Tibial nerve (tissue), 4 donors: ENCODE measurements at places on chromosomes 11 and 22. TPM values are rescaled to one million over a fixed set of nuclear protein-coding genes. Genes with fewer than 3 reads are reported as not detected.

The OR52B6 gene
- not detected for total RNA-seq

GRCh38 chr11:113474362-113475159, 637 bp downstream of the DRD2 start:
- DNase-seq = peak; percentile 51

GRCh38 chr11:64048042-64048854, 12.5 kb downstream of the FLRT1 start:
- DNase-seq = peak; percentile 36

The MS4A3 gene
- not detected for total RNA-seq

- no peak for DNase-seq
Measured at GRCh38 chr11:63667995-63668795, 3.0 kb downstream of the ATL3 start.

DNA sequence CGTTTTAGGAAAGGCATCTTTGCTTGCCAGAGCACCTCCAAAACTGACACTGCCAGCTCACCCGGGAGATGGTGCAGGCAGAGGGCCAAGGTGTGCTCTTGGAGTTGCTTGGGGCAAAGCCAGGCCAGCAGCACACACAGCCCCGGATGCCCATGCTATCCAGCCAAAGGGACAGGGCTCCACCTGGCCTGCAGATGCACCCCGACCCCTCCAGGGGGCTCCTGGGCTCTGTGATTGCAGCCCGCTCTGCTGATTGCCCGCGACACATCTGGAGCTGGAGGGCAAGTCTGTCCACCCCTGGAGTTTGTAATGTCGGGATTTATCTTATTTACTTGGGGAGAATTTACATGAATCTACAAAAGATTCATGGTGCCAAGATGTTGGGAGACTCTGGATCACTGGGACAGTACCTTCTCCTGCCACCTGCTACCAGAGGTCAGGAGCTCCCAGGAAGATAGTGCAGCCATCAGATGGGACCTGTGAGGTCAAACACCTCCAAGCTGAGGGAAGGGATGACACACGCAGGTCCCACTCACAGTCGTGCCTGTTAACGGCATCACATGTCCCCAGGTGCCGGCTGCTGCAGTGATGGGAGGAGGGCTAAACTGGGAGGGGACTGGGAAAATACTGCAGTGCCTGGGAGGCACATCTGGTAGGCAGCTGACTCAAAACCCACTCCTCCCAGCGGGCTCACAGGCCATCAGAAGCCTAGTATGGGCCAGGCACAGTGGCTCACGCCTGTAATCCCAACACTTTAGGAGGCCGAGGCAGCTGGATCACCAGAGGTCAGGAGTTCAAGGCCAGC, 17.2 kb downstream of the CBX7 start:
- no peak for DNase-seq

DNA sequence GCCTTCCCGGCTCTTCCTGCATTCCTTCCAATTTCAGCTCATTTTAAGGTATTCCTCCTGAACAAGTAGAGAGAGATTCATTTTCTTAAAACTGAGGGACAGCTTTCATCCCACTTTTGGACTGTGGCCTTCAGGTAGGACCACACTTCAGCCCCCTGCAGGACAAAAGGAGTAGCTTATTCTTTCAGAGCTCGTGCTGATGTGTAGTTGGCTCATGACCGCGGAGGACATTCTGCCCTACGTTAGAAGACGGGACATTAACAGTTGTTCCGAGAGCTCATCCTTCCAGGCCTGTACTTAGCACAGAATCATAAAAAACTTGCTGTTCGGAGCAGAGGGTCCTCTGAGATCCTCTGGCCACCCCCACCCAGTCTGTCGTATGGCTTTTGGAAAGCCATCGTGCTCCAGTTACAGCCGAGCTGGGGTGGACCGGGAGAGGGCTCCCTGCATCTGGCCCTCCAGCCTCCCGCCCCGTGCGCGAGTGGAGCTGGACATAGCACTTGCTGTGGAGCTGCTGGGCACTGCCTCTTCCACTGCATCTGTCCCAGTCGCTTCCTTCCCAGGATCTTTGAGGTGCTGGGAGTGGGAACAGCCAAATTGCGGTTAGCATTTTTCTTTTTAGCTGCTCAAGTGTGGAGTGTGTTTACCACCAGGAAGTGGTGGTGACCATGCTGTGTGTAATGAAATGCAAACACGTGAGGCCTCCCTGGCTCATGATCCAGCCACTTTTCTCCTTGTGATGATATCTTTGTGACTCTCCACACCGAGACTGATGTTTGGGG, 250.3 kb downstream of the TBC1D22A start:
- DNase-seq = no peak

- DNase-seq = peak; percentile 48
Measured at GRCh38 chr11:33065445-33066178, 26.2 kb downstream of the TCP11L1 start.

DNA sequence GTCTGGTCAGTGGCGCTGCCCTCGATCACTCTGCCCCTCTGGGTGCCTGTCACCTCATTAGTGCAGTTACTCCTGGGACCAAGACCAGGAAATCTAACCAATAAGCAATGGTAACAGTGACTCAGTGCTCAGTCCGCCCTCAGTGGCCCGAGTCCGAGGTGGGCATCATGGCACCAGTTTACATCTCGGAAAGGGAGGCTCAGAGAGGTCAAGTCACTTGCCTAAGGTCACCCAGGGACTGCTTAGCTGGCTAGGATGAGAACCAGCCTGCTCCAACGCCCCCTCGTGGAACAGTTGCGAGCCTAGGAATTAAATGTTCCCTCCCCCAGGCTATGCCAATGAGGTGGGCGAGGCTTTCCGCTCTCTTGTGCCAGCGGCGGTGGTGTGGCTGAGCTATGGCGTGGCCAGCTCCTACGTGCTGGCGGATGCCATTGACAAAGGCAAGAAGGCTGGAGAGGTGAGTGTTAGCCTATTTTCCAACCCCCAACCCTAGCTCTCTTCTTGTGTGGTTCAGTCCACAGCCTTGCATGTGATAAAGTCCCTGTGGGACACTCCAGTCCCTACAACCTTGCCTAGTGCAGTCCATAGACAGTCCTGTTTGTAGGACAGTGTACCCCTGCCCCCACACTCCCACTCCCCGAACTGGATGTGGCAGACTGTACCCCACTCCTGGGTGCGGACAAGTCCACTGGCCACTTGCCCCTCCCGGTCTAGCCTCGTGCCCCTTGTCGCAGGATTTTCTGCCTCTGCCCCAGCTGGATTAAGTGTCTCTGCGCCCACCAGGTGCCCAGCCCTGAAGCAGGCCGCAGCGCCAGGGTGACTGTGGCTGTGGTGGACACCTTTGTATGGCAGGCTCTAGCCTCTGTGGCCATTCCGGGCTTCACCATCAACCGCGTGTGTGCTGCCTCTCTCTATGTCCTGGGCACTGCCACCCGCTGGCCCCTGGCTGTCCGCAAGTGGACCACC, 1.1 kb downstream of the MTFP1 start:
- peak; percentile 77 for DNase-seq

The CSNK2A3 gene
- total RNA-seq = 0.90 TPM

- no peak for DNase-seq
Measured at GRCh38 chr11:107025673-107026072, 7.4 kb upstream of the GUCY1A2 start.

The TREH gene
- not detected for total RNA-seq

GRCh38 chr11:75114465-75114864, 17.8 kb upstream of the OR2AT4 start:
- no peak for DNase-seq

The CWC15 gene
- total RNA-seq = 33.9 TPM

DNA sequence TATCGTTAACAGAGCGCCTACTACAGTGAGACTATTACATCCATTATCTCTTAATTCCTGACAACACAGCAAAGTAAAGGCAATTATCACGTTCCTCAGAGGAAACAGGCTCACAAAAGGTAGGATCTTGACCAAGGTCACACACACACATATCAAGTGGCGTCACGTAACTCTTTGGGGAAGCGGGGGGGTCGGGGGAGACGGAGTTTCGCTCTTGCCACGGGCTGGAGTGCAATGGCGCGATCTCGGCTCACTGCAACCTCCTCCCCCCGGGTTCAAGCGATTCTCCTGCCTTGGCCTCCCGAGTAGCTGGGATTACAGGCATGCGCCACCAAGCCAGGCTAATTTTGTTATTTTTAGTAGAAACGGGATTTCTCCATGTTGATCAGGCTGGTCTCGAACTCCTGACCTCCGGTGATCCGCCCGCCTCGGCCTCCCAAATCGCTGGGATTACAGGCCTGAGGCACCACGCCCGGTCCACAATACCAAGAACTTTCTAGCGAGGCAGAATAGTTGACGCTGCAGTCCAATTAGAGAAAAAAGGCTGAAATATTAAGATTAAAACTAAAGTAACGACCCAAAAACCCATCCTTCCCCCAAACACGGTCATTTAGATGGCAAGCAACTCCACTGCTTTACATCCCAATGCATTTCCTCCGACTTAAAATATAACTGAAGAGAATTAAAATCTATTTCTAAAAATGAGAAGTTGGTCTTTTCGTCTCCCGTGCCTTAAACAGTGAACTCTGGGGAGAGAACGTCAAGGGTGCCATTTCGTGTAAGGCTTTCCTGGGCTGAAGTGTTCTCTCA, 1.2 kb downstream of the DDX17 start:
- DNase-seq = no peak

The NAV2 gene
- 19.3 TPM for total RNA-seq

DNA sequence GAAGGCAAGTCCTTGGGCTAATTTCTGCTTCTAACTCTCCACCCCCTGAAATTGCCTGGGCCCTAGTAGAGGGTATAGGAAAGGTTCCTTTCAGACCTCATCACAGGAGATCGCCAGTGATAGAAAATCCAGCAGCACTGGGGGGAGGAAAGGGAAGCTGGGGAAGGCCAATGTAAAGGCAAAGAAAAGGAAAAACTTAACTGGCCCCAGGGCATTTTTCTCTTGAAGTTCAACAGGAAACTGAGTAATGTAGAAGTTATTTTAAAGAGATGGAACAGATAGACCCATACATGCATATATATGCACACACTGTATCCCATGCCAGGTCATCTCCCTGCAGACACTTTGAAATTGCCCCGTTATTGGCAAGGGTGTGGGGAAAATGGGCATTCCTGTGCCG, 134.0 kb downstream of the TRIM44 start:
- DNase-seq = no peak
